Bladder microvascular endothelial cell (primary cell): ENCODE measurements at places on chromosomes 2 and 18. TPM values are rescaled to one million over a fixed set of nuclear protein-coding genes. Genes with fewer than 3 reads are reported as not detected.

The PLEKHH2 gene
- total RNA-seq, result under 0.01 and 0.25 TPM in 2 replicates

The LOXHD1 gene
- 0.06 and 0.16 TPM in 2 replicates for total RNA-seq

The FAM124B gene
- total RNA-seq, result 64.1 and 147 TPM in 2 replicates

The PPP1CB gene
- total RNA-seq, result 78.7 and 105 TPM in 2 replicates

The DSG2 gene
- total RNA-seq, result 3.4 and 5.9 TPM in 2 replicates

The SKOR2 gene
- not detected in 2 replicates for total RNA-seq

The DCDC2C gene
- total RNA-seq, result 0.19 TPM in 1 of 2 replicates, not detected in the other

The HOXD9 gene
- total RNA-seq, result 6.8 and 10.7 TPM in 2 replicates

The GPR39 gene
- 0.31 TPM in 1 of 2 replicates, not detected in the other for total RNA-seq

The METTL21A gene
- 8.3 and 19.5 TPM in 2 replicates for total RNA-seq

The ACMSD gene
- not detected in 2 replicates for total RNA-seq

The CAPN14 gene
- total RNA-seq, result under 0.01 and 0.13 TPM in 2 replicates

The RTP5 gene
- not detected in 2 replicates for total RNA-seq

The HS1BP3 gene
- total RNA-seq, result 20.6 and 29.8 TPM in 2 replicates

The VPS4B gene
- total RNA-seq, result 34.6 and 60.7 TPM in 2 replicates

The SERPINB10 gene
- not detected in 2 replicates for total RNA-seq

The KLHL29 gene
- 1.3 and 6.5 TPM in 2 replicates for total RNA-seq

The TMEM198 gene
- not detected in 2 replicates for total RNA-seq

The OTOS gene
- total RNA-seq, result not detected in 2 replicates

The CYP1B1 gene
- 0.06 and 1.5 TPM in 2 replicates for total RNA-seq

The XDH gene
- not detected in 2 replicates for total RNA-seq

The SERPINB8 gene
- 10.4 and 13.9 TPM in 2 replicates for total RNA-seq

The KIF1A gene
- 0.44 TPM in 1 of 2 replicates, not detected in the other for total RNA-seq

The CDKL4 gene
- total RNA-seq, result 0.16 and 0.19 TPM in 2 replicates

The NEB gene
- total RNA-seq, result 0.16 and 1.1 TPM in 2 replicates

The STK39 gene
- total RNA-seq, result 2.6 and 3.0 TPM in 2 replicates

The GBX2 gene
- 1.6 and 2.6 TPM in 2 replicates for total RNA-seq

The SCN1A gene
- 0.06 TPM in 1 of 2 replicates, not detected in the other for total RNA-seq

The LGALSL gene
- 2.9 and 4.3 TPM in 2 replicates for total RNA-seq

The ICOS gene
- total RNA-seq, result not detected in 2 replicates

The SH3BP4 gene
- total RNA-seq, result 24.6 and 43.7 TPM in 2 replicates

The ASB18 gene
- 0.25 TPM in 1 of 2 replicates, not detected in the other for total RNA-seq

The WNT10A gene
- total RNA-seq, result not detected in 2 replicates

The ANKRD30B gene
- not detected in 2 replicates for total RNA-seq

The RGPD4 gene
- not detected in 2 replicates for total RNA-seq

The TMEM200C gene
- not detected in 2 replicates for total RNA-seq

The G6PC2 gene
- not detected in 2 replicates for total RNA-seq

The LCLAT1 gene
- 5.8 and 13.0 TPM in 2 replicates for total RNA-seq

The UCN gene
- 0.44 and 0.49 TPM in 2 replicates for total RNA-seq

The DSG1 gene
- not detected in 2 replicates for total RNA-seq

The EML6 gene
- total RNA-seq, result 0.13 and 0.16 TPM in 2 replicates

The DSC1 gene
- not detected in 2 replicates for total RNA-seq

The PXDN gene
- total RNA-seq, result 415 and 652 TPM in 2 replicates

The SERPINB5 gene
- under 0.01 TPM in 1 of 2 replicates, not detected in the other for total RNA-seq

The VAMP8 gene
- 6.2 and 10.1 TPM in 2 replicates for total RNA-seq

The TUBB8B gene
- total RNA-seq, result not detected in 2 replicates

The GYPC gene
- total RNA-seq, result 71.7 and 275 TPM in 2 replicates

The UGT1A4 gene
- total RNA-seq, result not detected in 2 replicates

The RHOB gene
- 931 and 1,605 TPM in 2 replicates for total RNA-seq

The STARD6 gene
- total RNA-seq, result not detected in 2 replicates

The NTSR2 gene
- not detected in 2 replicates for total RNA-seq

The ZBTB7C gene
- under 0.01 TPM in 1 of 2 replicates, not detected in the other for total RNA-seq

The GPC1 gene
- total RNA-seq, result 7.1 and 13.8 TPM in 2 replicates
